ENCODE measurements at places on chromosomes 13 and 19.
A peak's percentile ranks its signal among the peaks of the same experiment; 100 is the strongest.

GRCh38 chr19:56953470-56953869 lies 112.9 kb upstream of the PEG3 start:
- no peak for DNase-seq

GRCh38 chr19:13154911-13155471 lies 4.8 kb downstream of the IER2 start:
- peak; percentile 67 for DNase-seq

- DNase-seq, result no peak
These were observed 145.2 kb downstream of the GGACT start for GRCh38 chr13:100443278-100443997.

DNA sequence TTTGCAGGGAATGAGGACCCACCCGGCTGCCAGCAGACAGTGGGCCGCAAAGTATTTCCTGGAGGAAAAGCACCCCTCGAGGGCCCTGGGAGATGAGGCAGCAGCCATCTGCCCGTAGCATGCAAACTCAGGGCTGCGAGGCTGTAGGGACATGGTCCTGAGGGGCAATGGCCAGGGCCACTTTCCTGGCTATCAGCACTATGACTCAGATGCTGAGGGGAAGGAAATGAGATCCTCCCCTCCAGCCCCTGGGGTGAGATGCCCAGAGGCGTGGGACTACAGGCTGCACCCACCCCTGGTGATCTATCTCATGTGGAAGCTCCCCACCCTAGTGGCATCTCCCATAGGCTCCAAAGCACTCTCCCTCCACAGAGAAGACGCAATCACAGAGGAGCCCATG lies 80.1 kb downstream of the SLC7A1 start:
- DNase-seq, result no peak

- DNase-seq, result no peak
These were observed 850 bp downstream of the DYRK1B start for GRCh38 chr19:39833160-39833463.

GRCh38 chr13:43573361-43573740 lies 213.4 kb downstream of the ENOX1 start:
- DNase-seq, result no peak

GRCh38 chr13:64640002-64640401 lies 2590.1 kb downstream of the PCDH9 start:
- no peak for DNase-seq

GRCh38 chr19:46615966-46616365 lies 8.9 kb downstream of the PTGIR start:
- DNase-seq, result no peak

GRCh38 chr19:12364391-12365235 lies 870 bp downstream of the ZNF442 start:
- DNase-seq, result no peak

DNA sequence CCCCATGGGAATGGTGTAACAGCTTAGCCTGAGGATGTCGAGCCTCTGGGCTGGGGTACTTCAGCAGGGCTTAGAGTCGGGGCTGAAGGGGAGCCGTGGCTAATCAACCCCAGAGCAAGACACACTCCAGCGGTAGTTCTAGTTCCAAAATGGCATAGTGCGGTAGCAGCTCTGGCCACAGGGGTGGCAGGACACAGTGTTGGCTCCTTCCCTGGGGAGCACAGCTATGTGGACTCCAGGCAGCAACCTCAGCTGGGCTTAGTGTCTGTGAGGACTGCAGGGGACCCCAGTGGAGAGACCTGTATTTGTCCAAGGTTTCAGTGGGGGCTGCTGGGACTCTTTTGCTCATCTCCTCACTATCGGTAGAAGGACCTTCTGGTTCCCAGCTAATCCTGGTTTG lies 70.8 kb upstream of the PCDH20 start:
- DNase-seq, result no peak

- DNase-seq, result no peak
These were observed at the start of gene CHST8 for GRCh38 chr19:33621811-33622504. Gene CHST8 (plus strand): TSS chr19:33621953. CDS start chr19:33689262, 67,309 bp downstream.

DNA sequence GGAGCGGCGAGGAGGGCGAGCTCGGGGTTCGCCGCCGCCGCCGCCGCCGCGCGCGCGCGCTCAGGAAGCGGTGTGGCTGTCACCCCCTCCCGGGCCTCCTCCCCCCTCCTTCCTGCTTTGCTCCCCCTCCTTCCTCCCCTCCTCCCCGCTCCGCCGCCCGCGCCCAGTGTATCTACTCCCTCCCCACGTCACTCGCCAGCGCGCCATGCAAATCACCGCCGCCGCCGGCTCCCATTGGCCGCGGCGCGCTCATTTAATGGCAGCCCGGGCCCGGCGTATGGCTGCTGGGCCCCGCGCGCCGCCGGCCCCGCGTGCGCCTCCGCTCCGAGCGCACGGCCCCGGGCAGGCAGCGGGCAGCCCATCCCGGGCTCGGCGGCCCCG lies 335 bp upstream of the SOX1 start:
- DNase-seq, result peak; percentile 59

DNA sequence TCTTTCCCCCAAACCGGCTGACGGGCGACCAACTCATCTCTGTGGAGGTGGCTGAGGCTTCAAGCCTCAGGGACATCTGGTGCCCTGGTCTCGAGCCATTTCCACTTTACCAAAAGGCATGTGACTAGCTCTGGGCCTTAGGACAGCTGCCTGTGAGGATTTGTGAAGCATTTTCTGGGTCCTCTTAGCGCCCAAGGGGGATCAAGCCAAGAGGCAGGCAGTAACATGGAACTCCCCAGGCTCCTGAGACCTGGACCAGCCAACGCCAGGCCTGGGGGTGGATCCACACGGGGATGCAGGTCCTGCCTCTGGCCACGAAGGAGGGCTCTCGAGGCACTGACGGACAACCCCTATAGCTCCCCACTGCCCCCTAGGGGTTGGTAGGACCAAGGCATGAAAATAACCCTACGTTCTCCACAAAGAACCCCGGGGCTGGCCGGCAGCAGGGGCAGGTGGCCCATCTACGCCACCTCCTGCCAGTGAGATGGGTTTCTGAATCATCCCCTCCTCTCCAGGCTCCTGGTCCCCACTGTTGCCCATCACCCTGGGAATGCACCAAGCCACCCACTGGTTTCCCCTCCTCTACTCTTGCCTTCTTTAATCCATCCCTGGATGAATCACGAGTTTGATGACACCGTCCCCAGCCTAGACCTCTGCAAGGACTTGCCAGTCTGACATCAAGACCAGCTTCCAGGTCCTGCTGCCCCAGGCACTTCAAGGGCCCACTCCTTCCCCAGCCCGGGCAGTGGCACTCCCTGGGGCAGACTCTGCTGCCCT lies 7.0 kb upstream of the MYDGF start:
- no peak for DNase-seq

GRCh38 chr19:10076535-10076934 lies 9.6 kb upstream of the SHFL start:
- DNase-seq, result no peak

DNA sequence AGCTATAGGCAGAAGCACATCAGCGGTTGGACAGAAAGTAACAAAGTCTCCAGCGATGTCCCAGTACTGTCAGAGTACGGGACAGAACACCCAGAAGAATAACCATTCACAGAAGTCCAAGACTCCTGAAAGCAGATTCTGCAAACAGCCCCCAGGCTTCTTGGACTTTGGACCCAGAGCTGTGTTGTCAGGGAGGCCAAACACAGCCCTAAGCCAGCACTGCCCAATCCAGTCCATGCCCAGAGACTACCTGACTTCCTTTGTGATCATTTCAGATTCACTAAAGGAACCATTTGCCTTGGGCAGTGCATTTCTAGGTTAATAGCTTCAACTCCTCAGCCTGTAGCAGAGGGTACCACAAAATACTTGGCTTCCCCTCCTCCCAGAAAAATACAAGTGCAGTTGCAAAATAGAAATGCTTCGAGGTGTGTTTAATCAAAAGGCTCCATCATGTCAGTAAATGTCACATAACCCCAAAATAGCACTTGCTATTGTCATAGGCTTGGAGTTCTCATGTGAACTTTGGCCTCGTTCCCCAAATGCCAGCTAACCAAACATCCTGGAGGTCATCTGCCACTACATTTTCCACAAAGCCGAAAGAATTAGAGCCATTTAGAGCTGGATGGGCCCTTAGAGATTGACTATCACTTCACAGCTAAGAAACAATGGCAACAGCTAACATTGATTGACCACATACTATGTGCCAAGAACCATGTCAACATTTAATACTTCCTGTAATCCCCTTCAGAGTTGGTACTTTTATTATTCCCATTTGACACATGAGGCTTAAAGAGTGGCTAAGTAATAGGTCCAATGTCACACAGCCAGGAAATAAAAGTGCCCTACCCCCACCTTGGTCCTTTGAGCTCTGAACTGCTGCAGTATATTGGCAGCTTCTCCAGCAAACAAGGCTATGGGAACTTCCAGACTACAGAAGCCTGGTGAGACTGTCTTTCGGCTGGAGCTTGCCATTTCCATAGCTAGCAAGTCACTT lies 329.9 kb downstream of the FOXO1 start:
- no peak for DNase-seq

All from stimulated activated CD4-positive, alpha-beta T cell treated with anti-CD3 and anti-CD28 coated beads, Interleukin-2, amount 100 ng/mL, for 4 hours (primary cell).